ENCODE measurements at places on chromosomes 3 and 15.

DNA sequence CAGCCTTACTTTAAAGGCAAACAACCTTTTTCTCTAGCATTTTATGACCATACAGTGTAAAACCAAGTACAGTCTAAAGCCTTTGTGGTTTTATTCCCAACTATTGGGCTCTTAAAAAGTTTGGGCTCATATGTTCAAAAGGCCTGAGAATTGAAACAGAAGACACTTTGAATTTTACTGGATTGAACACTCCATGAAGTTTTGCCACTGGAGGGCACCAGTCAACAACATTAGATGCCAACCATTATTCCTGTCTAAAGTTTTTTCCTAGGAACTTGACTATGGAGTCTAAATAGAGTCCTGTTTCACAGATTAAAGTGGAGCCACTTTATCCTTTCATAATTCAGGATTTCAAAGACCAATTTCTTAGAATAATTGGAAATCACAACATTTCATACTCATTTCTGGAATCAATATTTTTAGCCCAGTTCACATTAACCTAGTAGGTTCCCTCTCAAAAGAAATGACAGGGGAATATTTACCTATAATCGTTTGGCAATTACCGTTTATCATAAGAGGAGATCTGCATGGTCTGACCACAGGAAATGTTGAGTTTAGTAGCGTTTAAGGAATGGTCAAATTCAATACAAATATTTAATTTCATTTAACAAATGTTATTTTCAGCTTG lies 244.1 kb upstream of the PDZRN3 start:
- DNase-seq, result no peak

DNA sequence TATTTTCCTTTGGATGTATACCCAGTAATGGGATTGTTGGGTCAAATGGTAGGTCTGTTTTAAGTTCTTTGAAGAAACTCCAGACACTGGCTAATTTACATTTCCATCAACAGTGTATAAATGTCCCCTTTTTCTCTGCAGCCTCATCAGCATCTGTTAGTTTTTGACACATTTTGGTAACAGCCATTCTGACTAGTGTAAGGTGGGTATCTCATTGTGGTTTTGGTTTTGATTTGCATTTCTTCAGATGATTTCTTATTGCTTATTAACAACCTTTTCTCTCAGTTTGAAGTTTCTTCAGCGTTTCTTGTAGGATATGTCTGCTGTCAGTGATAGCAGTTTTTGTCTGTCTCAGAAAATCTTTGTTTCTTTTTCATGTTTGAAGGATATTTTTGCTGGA lies 15.4 kb downstream of the GALK2 start:
- no peak for DNase-seq

- DNase-seq, result no peak
These were observed 231.0 kb downstream of the GOLGA6L6 start for GRCh38 chr15:20310603-20311002.

DNA sequence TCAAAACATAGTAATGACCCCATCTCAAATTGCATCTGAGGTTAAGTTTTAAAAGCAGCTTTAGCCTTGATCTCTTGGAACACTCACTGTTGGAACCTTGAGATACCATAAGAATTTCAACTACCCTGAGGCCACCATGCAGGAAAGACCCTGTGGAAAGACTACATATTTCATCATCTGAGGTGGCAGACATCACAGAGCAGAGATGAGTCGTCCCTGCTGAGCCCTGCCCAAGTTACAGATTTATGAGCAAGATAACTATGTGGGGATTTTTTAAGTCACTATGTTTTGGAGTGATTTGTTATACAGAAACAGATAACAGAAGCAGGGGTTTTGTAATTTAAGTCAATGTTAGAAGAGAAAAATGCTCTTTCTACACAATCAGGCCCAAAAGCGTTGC lies 168.4 kb downstream of the STAC start:
- DNase-seq, result no peak

- DNase-seq, result no peak
These were observed 108.4 kb downstream of the LSM3 start for GRCh38 chr3:14286887-14287500.

- DNase-seq, result no peak
These were observed 84.0 kb upstream of the CACNA2D3 start for GRCh38 chr3:54038391-54038790.

GRCh38 chr3:187626581-187626980 lies 43.6 kb downstream of the SST start:
- no peak for DNase-seq

- peak; percentile 7 for DNase-seq
These were observed 55.9 kb upstream of the PIK3CB start for GRCh38 chr3:138890555-138891187.

DNA sequence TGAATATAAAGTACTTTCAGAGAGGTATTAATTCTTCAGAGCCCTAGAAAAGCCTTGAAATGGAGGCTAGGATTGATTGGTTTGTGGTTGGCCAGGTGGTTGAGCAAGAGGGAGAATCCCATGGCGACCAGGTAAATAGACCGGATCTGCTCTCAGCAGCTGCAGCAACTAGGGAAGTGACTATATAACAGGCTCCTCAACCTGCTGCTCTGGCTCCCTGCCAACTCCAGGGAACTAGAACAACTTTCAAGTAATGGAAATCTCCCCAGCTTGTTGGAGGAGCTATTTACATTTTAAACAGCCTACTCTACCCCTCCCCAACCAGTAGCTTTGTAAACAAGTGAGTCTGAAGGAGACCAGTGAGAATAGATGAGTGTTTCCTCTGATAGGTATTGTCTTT lies 121.8 kb upstream of the CADM2 start:
- no peak for DNase-seq

- no peak for DNase-seq
These were observed 483.7 kb upstream of the DPH6 start for GRCh38 chr15:36029606-36030210.

- DNase-seq, result no peak
These were observed 35.8 kb downstream of the CTNNB1 start for GRCh38 chr3:41234823-41235721.

DNA sequence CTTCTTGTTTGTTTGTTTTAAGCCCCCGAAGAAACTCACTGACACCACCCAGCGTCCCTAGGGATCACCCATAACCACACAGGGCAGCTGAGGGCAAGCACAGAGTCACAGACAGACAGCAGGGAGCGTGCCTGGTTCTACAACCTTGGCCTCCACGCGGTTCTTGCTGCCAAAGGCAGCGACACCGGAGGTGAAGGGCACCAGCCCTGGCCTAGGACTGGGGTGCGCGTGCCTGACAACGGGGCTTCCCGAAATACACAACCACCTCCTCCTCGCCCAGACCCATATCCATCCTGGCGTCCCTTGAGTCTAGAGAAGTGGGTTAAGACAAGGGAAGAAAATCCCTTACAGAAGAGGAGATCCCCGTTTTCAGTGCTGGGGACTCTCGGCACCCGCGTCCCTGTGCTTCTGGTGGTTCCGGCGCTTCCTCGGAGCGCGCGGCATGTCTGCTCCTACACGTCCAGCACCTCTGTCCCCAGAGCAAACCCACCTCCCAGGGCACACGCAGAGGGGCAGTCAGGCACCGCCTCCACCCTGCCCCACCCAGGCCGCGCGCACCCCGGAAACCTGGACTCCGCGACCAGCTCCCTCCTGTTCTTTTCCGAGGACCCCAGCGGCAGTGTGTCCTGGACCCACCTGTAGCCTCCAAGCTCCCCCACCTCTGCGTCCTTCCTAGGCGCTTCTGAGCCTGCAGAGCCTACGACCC lies 911 bp downstream of the RFTN1 start:
- peak; percentile 36 for DNase-seq

DNA sequence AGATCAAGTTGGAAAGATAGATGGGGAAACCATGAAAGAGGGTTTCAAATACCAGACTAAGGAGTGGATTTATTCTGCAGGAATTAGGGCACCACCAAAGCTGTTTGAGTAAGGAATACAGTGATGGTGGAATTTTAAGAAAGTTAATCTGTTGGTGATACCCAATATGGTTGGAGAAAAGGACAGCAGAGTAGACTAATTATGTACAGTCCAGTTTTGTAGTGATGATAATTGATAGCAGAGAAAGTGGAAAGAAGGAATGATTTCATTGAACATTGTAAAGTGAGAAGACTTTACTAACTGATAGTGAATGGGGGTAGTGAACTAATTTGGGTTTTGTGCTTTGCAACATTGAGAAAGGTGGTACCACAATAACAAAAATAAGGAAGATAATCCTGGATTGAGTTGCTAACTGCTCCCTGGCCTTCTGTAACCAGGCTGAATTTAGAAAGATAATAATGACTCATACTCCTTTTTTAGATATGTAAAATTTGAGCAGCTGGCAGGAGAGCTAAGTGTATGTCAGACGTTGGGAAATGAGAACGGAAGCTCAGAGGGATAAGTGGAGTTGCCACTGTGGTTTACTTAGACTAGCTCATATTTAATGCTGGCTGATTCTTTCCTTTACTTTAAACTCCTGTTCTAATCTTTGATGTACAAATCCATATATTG lies 16.9 kb downstream of the TCAIM start:
- no peak for DNase-seq

- no peak for DNase-seq
These were observed 14.1 kb downstream of the CYP1A2 start for GRCh38 chr15:74762791-74763150.

- no peak for DNase-seq
These were observed 41.7 kb downstream of the SNX4 start for GRCh38 chr3:125478326-125478725.

DNA sequence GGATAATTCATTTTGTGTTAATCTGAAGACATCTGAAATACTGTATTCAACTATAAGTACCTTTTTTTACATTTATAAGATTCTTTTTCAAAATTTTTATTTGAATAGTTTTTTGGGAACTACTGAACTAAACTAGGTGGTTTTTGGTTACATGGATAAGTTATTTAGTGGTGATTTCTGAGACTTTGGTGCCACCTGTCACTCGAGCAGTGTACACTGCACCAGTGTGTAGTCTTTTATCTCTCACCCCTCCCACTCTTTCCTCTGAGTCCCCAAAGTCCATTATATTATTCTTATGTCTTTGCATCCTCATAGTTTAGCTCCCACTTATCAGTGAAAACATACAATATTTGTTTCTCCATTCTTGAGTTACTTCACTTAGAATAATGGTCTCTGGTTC lies 57.6 kb downstream of the CD86 start:
- DNase-seq, result no peak

- no peak for DNase-seq
These were observed 27.8 kb upstream of the AZI2 start for GRCh38 chr3:28376424-28376823.

DNA sequence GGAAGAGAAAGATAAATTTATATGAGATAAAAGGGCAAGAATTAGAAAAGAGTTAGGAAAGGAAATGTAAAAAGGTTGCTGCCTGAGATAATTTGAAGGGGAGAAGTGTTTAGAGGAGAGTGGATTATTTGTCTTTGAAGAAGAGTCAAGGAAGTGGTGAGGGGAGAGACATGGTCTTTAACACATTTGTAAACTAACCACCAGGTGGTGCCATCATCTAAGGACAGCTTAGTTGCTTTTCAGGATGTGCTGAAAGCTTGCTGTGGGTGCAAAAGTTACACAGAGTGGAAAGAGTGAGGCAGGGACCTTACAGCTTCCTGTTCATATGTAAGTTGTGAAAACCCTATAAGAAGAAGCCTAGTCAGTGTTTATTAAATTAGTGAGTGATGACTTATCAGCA lies 114.1 kb upstream of the DNAJC19 start:
- DNase-seq, result no peak

GRCh38 chr3:42183991-42184632 lies 81.9 kb downstream of the CCK start:
- no peak for DNase-seq

GRCh38 chr15:58669108-58669507 lies 80.4 kb downstream of the ADAM10 start:
- DNase-seq, result no peak

- no peak for DNase-seq
These were observed 90.7 kb downstream of the MYLK start for GRCh38 chr3:123793425-123793824.

DNA sequence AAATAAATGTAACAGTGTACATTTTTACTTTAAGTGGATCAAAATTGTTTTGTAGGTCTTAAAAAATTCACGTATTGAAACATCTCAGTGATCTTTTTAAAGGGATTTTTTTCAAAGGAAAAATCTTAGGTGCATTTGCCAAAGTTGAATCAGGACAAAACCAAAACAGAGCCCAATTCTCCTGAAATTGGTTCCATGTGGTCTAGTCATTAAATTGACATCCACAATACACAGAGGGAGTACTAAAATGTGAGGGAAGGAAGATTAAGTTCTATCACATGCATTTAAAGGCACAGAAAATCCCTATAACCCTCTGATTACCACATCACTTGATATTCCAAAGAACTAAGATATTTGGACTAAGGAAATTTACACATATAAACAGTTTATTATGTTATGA lies 39.3 kb upstream of the HDC start:
- no peak for DNase-seq

DNA sequence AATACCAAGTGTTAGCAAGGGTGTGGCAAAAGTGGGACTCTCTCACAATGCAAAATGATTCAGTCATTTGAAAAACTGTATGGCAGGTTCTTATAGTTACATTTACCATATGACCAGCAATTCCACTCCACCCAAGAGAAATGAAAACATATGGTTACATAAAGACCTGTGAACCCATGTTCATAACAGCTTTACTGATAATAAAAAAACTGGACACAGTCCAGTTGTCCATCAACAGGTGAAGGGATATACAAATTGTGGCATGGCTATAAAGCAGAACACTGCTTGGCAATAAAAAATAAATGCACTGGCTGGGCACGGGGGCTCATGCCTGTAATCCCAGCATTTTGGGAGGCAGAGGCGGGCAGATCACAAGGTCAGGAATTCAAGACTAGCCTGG lies 30.8 kb downstream of the RAD18 start:
- DNase-seq, result no peak

DNA sequence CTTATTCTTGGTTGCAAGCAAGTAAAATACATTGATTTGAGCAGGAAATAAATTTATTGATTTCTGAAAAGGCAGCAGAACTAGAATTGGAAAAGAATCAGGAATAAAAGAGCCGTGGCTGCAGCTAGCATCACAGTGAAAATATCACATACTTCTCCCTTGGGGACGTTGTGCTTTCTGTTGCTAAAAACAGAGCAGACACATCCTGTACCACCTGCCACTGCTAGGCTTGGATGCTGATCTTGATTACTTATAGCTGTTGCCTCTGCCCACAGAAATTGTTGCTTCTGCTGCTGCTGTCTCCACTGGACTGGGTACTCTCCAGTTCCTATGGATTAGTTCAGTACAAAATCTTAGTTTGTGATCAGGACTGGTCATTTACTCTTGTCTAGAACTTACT lies 283.8 kb downstream of the C3orf38 start:
- no peak for DNase-seq

GRCh38 chr3:23876923-23877322 lies 39.9 kb downstream of the NKIRAS1 start:
- DNase-seq, result no peak

Measured in CD4-positive, alpha-beta T cell treated with Interleukin-4 for 4 hours (primary cell).